ENCODE measurements at places on chromosomes 3 and 15. TPM values are rescaled to one million over a fixed set of nuclear protein-coding genes. Genes with fewer than 3 reads are reported as not detected.

The PLA1A gene
- not detected for total RNA-seq

The LYZL4 gene
- total RNA-seq, result not detected

The IL17RC gene
- 10.2 TPM for total RNA-seq

The FBXW12 gene
- 2.0 TPM for total RNA-seq

- no peak for DNase-seq
Observed at GRCh38 chr3:83738202-83738601, 1220.6 kb upstream of the CADM2 start.

DNA sequence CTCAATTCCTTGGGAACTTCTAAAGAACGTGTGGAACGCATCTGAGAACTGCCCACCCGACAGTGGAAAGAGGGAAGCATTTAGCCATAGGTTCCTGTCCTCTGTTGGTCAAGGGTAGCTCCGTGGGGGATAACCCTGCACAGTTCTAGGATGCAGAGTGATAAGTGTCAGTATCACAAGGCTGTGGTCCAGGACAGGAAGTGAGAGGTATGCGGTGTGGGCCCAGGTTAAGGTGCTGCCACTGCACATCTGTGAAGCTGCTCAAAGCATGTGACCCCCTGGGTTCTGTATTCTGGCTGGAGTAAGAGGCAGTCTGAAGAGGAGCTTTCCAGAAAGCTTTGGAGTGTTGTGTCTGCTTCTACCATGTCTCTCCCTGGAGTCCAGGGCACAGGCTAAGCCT lies 51.7 kb upstream of the HES1 start:
- no peak for DNase-seq

DNA sequence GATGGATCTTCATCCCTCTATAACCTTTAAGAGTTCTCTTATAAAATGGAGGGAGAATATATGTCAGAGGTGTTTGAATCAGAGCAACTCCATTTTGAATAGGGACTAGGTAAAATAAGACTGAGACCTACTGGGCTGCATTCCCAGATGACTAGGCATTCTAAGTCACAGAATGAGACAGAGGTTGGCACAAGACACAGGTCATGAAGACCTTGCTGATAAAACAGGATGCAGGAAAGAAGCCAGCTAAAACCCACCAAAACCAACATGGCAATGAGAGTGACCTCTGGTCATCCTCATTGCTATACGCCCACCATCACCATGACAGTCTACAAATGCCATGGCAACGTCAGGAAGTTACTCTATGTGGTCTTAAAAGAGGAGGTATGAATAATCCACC lies 211.0 kb downstream of the GBE1 start:
- DNase-seq, result no peak

DNA sequence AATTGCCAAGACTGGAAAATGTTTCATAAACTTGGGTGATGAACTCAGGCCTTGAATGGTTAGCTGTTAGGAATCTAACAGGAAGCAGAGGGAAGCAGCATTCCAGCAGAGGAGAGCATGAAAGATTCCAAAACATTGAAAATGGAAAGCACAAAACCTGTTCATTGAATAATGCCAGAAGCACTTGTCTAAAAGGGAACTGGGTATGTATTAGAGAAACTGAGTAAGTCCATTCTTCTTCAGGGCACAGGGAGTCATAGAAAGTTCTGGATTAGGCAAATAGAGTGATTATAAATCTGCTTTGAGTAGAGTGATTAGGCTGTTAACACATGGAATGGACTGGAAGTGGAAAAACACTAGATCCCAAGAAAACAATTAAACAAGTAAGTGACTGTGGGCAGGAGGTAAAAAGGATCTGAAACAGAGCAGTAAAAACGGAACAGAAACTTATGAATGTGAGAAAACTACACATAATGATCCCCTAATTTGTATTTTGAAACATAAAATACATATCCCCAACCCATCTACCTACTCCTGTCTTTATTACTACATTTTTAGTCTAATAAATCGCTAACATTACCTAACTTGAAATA lies 343.4 kb downstream of the TBC1D5 start:
- no peak for DNase-seq

- no peak for DNase-seq
Observed at GRCh38 chr15:34699968-34700640, 54.7 kb downstream of the GJD2 start.

DNA sequence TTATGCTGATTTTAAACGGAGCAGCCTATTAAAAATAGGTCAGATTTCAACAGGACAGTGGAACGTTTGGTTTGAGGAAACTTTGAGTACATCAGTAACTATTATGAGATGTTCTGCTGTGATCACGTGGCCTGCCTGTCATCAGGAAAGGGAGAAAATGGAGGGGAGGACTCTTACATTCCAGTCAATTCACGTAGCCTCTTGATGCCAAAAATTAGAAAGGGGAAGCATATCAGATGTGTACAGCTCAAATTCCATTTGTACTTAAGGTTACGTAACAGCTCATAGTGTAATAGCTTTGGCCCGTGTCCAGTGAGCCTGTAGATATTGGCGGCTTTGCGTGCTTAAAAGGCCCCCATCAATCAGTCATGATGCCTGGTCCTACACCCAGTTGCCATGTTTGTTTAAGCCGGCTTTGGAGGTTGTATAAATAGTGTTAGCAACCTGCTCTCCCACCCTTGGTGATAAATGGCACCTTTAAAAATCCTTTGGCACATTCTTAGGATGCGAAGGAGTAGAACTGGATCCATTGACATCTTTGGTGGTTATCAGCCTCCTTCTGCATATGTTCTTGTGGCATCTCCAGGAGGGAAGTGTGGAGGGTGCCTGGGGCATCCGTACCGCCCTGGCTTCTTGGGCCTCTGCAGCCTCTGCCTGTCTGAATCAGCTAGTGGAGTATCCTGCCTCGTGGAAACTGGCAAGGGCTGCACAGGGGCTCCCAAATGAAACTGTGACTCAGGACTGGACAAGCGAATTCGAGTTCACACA lies 163.9 kb downstream of the THSD4 start:
- no peak for DNase-seq
